Activated CD4-positive, alpha-beta T cell treated with anti-CD3 and anti-CD28 coated beads for 4 hours (primary cell): ENCODE measurements at places on chromosomes 16 and 17.

DNA sequence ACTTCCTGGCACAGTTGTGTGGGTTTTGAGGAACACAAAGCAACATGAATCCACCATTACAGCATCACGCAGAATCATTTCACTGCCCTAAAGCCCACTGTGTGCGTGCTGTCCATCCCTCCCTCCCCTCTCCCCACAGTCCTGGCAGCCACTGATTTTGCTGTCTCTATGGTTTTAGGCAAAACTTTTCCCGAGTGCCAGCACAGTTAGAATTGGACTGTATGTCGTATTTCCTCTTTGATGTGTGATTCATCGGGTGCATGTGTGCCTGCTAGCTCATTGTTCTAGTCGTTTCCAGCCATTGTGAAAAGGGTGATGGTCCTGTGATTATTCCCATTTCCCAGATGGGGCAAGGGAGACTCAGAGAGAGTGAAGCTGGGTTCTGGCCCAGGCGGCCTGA lies 12.7 kb downstream of the KLHL36 start:
- no peak for DNase-seq

DNA sequence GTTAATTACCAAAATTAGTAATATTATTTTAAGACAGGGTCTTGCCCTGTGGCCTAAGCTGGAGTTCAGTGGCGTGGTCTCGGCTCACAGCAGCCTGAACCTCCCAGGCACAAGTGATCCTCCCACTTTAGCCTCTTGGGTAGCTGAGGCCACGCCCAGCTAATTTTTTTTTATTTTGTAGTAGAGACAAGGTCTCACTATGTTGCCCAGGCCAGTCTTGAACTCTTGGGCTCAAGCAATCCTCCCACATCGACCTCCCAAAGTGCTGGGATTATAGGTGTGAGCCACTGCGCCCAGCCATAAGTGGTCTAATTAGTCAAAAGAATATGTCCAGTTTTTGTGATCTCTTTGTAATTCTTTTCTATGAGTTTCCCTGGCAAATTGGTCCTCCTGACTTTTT lies 12.0 kb upstream of the CFDP1 start:
- no peak for DNase-seq

GRCh38 chr17:76511668-76512365 lies 10.6 kb upstream of the RHBDF2 start:
- no peak for DNase-seq

DNA sequence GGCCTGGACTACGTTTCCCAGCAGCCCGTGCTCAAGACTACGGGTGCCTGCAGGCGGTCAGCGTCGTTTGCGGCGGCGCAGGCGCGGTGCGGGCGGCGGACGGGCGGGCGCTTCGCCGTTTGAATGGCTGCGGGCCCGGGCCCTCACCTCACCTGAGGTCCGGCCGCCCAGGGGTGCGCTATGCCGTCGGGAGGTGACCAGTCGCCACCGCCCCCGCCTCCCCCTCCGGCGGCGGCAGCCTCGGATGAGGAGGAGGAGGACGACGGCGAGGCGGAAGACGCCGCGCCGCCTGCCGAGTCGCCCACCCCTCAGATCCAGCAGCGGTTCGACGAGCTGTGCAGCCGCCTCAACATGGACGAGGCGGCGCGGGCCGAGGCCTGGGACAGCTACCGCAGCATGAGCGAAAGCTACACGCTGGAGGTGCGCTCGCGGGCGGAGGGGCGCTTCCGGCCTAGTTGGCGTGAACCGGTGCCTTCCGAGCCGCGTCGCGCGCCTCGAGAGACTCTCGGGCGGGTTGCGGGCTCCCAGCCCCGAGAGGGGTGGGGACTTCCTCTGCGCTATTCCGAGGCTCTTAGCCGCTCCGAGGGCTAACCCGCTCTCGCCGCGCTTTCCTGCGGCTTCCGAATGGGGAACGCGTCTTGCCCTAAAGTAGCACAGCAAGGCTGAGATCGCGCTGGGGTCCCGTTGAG lies at the start of gene RBL2:
Gene RBL2 (plus strand): TSS at position 95 of the 689 bp plus-strand sequence. CDS start 86 bp downstream, at position 181.
- peak; percentile 74 for DNase-seq

GRCh38 chr16:22659933-22660332 lies 149.2 kb downstream of the NPIPB5 start:
- DNase-seq = no peak

DNA sequence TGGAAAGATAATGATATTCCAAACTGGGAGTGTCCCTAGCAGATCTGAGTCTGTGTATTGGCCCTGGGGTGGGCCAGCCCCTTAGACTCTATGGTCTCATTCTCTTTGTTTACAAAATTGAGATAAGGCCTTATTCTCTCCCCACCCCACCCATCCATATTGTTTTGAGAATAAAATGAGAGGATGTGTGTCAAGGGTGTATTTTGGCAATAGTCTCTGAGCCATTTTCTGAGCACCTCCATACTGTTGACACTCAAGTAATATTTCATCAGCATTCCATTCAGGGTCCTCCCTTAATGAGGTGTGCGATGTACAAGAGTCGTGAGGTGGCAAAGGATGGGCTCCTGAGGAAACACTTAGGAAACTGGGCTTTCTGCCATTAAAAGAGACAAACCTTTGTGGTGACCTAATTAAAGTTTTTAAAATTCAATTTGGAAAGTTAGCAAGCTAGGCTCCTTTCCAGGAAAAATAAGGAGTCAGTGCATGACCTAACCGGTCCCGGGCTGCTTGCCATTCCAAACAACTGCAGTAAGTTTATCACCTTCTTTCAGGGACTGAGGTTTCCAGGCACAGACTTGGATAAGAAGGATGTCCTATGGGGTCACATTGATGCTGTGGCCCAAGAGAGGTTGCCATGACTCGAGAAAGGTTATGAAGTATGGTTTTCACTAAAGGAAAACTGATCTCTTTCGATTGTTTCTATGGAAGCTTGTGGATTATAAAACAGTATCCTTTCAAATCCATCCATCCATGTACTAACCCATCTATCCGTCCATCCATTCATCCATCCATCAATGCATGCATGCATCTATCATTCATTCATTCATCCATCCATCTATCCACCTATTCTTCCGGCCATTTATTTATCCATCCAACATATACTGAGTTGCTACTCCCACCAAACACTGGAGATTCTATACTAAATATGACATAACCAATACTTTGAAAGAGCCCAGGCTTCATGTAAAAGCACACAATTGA lies 443.3 kb downstream of the UTP18 start:
- DNase-seq = no peak

GRCh38 chr17:48262982-48263730 lies 155.6 kb downstream of the SNX11 start:
- no peak for DNase-seq

DNA sequence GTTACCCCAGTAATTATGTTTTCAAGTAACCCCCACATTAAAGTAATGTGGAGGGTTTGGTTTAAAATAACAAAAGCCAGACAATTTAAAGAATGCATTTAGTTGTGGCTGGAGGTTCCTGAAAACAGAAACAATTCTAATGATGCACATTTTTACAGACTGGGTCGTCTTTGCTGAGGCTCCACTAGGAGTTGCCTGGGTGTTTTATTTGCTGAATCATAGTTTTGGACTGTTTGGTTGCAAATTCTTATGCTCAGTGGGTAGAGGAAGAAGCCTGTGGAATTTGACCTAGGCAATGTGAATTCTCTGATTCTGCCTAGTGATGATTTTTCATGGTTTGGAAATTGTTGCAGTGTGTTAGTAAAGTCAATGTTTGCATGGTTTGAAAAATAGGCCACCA lies 16.3 kb downstream of the SHISA9 start:
- DNase-seq = no peak

GRCh38 chr17:7859028-7859427 lies 1.2 kb downstream of the CYB5D1 start:
- no peak for DNase-seq

DNA sequence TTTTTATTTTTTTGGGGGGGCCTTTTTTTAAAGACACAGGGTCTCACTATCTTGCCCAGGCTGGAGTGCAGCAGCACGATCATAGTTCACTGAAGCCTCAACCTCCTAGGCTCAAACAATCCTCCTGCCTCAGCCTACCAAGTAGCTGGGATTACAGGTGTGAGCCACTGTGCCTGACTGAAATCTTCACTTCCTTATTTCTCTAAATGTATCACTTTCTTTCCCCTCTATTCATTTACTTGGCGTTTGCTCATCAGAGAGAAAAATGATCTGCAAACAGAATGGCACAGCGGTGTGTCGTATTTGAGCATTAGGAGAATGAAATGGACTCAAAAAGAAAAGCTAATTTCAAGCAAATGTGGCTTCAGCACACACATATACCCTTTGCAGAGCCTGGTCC lies 44.3 kb upstream of the CDH5 start:
- DNase-seq = no peak

GRCh38 chr16:62805221-62805857 lies 769.1 kb upstream of the CDH8 start:
- no peak for DNase-seq

GRCh38 chr16:67516296-67517154 lies 12.1 kb upstream of the RIPOR1 start:
- no peak for DNase-seq

- no peak for DNase-seq
Observed at GRCh38 chr16:5354645-5355044, 257.1 kb upstream of the EEF2KMT start.

DNA sequence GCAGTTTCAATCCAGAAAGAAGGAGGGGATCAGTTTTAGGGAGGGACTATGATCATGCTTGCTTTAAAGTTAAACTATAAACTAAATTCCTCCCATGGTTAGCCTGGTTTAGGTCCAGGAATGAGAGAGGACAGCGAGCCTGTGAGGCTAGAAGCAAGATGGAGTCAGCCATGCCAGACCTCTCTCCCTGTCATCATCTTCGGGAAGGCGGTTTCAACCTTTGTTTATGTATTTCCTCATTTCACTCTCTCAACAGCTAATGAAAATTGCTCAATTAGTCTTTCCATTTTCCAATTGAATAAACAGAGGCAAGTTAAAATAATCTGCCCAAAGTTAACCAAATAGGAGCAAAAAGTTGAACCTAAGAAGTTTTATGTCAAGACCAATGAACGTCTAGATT lies 201.5 kb downstream of the KCNJ2 start:
- DNase-seq = no peak
